Stimulated activated CD8-positive, alpha-beta memory T cell treated with anti-CD3 and anti-CD28 coated beads, Interleukin-4, amount 100 ng/mL, for 48 hours (primary cell): ENCODE measurements at places on chromosomes 4 and X.

GRCh38 chr4:145709843-145710242 is 29.9 kb downstream of the C4orf51 start:
- peak; percentile 51 for DNase-seq

GRCh38 chrX:45623266-45623665 is 422.6 kb upstream of the DIPK2B start:
- DNase-seq, result no peak

- peak; percentile 50 for DNase-seq
Measured at GRCh38 chr4:26020083-26020668, 106.2 kb downstream of the SMIM20 start.

DNA sequence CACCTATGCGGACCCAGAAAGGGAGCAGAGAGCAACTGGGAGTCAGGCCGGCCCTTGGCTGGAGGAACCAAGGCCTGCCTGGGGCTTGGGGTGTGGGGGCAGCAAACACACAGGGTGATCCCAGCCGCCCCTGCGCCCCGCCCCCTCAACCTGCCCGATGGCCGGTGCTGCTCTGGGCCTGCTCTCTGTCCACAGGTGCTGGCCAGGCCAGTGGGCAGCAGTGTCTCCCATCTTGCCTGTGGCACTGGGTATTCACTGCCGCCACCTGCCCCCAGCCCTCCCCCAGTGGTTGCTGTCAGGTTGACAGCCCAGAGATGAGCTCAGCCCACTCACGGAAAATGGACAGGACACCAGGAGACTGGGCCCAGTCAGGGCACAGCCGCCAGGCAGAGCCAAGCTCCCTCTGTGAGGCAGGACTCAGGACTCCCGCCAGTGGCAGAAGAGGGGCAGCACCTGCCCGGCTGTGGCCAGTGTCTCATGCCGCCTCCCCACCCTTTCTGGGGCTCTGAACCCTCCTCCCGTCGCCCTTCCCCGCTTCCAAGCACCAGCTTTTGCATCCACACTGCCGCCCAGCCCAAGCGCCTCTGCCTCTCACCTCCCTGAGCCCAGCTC is 4.7 kb downstream of the NKX1-1 start:
- DNase-seq, result no peak

DNA sequence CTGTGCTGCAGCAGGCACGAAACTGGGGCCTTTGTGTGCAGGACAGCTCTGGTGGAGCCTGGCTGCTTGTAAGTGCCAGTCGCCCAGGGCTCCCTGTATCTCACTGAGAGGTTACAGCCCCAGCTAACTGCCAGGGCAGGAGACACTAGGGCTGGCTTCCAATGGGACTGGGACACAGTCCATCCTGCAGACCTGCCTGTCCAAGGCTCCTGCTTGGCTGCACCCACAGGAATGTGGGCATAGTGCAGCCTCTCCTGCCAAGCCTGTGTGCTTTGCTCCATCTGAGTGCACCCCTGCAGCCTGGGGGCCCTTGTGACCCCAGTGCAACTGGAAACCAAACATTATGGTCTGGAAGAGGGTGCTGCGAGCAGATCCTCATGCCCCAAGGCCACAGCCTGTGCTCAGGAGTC is 144.0 kb downstream of the ADAM29 start:
- DNase-seq, result no peak

- DNase-seq, result peak; percentile 59
Measured at GRCh38 chr4:153651587-153651986, 32.5 kb upstream of the TLR2 start.

GRCh38 chr4:102525097-102525496 is 23.9 kb downstream of the NFKB1 start:
- no peak for DNase-seq

- no peak for DNase-seq
Measured at GRCh38 chrX:56932106-56932505, 63.2 kb downstream of the SPIN3 start.

DNA sequence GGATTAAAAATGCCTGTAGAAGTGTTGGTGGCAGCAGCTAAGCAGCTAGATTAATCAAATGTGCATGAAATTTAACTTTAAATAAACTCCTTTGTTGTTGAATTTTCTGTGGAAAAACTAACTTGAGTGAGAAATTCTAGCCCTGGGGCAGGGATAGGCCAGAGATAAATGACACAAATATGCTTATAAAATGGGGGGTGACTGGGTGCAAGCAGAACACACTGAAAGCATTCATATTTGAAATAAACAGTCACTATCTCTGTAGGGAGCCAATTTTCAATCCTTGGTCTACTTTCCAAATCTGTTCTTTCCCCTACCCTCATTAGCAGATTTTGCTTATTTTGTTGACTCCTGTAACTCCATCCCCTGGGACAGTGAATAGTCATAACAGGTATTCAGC is 47.9 kb downstream of the RBPJ start:
- no peak for DNase-seq

GRCh38 chr4:74367656-74368290 is 2.8 kb downstream of the EREG start:
- DNase-seq, result no peak

DNA sequence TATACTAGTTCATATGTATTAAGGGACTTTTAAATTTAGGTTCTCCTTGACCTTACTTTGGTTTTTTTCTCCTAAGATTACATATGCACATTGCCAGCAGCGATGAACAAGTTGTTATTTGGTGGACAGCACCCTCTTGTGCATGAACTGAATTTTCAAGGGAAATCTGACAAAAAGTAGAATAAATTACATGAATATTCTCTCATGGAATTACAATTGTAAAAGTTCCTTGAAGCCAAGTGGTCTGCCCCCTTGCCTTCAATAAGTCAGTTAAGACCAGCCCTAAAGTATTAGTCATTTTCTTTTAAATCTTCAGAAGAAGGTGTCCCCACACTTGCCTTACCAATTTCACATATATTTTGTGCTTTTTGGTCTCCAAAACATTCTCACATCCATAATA is 30.7 kb upstream of the SMARCA5 start:
- DNase-seq, result no peak

GRCh38 chr4:173536808-173537429 is 6.9 kb upstream of the HAND2 start:
- no peak for DNase-seq

DNA sequence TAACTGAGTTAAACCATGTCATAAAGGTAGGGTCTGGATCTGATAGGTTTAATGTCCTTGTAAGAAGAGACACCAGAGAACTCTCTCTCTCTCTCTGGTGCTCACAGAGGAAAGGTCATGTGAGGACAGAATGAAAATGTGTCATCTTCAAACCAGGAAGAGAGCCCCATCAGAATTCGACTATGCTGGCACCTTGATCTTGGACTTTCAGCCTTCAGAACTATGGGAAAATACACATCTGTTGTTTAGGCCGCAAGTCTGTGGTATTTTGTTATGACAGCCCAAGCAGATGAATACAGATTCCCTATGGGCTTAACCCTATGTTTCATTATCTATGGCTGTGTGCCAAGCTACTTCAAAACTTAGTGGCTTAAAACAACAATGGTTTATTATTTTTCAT is 105.5 kb upstream of the DDIT4L start:
- no peak for DNase-seq

DNA sequence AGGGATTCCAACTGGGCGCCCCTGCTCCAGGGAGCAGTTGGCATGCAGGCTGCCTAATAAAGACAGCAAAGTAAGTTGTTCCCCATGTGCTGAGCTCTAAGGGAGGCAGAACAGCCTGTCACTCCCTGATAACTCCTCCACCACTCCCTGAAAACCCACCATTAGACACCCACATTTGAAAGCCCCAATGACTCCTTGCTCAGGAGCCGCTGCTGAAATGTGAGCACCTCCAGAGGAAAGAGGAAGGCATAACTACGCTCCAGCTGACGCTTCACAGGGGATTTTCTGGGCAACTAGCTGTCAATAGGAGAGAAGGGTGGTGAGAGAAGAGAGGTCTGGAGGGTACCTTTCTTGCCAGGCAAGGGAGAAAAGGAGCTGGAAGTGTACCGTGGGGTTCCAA is 62.5 kb downstream of the NPY1R start:
- no peak for DNase-seq

- no peak for DNase-seq
Measured at GRCh38 chrX:20529301-20529700, 262.6 kb upstream of the RPS6KA3 start.

GRCh38 chr4:169139021-169139420 is 129.0 kb upstream of the CBR4 start:
- DNase-seq, result no peak

DNA sequence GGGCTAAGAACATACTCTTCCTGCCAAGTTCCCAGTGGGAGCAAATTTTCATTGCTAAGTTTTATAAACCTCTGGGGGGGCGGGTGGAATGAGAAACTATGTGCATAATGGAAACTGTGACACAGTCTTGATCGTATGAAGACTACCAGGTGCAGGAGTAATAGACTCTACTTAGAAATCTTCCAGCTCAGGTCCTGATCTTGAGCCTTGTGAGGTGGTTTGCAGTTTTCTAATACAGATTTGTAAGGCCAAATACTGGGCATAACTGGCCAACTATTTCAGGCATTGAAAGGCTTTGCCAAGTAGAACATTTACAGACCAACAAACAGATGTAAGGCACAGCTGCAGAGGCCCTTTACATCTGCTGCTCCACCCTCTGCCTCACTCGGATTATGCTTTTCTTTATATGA is 89.7 kb upstream of the CBR4 start:
- no peak for DNase-seq

- no peak for DNase-seq
Measured at GRCh38 chrX:3545901-3546300, 167.5 kb downstream of the PRKX start.

- no peak for DNase-seq
Measured at GRCh38 chr4:45550766-45551366, 573.0 kb downstream of the GABRG1 start.

GRCh38 chrX:145865082-145865481 is 47.5 kb downstream of the SLITRK2 start:
- DNase-seq, result no peak

GRCh38 chr4:16457944-16458343 is 231.7 kb upstream of the TAPT1 start:
- no peak for DNase-seq

DNA sequence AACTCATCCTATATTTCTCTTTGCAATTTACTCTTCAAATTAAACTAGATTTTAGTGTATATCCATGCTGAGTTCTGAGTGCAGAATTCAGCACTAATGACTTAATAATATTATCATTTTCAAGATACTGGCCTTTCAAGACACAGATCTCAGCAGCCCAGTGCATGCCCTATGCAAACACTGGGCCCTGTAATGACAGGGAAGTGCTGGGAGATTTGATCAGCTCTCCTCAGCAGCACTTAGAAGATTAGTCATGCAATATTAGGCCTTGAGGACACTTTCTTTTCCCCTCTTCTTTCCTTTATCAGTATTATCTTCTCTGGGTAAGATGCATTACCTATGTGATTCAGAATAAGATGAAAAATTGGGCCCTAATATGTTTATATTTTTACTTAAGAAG is 207.1 kb downstream of the PPP3CA start:
- DNase-seq, result no peak

- DNase-seq, result no peak
Measured at GRCh38 chr4:1060121-1060520, 48.7 kb downstream of the FGFRL1 start.

DNA sequence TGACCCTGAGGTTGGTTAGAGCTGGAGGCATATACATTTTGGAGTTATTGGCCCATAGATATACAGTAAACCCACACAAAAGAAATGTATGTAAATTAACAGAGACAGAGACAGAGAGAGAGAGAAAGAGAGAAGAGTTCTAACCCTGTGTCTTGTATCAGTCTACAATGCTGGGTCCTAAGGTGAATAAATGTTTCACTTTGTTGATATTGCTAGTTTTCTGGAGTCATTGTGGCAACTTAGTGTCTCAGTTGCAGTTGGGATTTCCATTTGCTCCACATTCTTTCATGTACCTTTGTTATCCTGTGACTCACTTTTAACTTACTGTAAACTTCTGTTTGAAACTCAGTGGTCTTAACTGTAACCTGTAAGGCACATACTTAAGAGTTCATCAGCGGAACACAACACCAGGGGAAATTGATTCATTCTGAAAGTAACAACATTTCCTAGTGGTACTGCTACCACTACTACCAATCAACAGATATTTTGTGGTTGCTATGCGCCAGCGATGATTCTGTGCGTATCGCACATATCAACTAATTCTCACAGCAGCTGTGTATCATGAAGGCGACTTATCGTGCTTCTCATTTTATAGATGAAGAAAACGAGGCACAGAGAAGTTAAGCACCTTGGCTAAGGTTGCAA is 38.5 kb upstream of the ETDA start:
- peak; percentile 41 for DNase-seq

GRCh38 chr4:76654791-76655190 is 219.8 kb downstream of the SHROOM3 start:
- DNase-seq, result no peak

DNA sequence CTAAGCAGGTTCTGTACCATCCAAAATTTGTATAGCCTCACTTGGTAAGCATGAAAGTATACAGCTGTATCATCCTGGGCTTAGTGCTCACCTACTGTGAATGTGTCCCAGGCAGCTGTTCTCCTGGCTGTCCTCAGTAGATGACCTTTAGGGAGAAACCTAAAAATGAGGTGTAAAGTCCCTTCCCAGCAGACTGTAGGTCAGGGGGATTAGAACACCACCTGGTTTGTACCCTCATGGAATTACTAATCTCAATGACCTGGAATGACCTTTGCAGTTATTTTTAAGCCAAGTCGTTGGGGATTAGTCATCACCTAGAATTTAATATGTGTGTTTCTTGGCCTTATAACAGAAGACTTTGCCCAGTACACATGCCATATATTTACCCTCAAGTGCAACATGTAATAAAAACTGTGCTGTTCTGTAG is 39.1 kb upstream of the MBTPS2 start:
- no peak for DNase-seq

DNA sequence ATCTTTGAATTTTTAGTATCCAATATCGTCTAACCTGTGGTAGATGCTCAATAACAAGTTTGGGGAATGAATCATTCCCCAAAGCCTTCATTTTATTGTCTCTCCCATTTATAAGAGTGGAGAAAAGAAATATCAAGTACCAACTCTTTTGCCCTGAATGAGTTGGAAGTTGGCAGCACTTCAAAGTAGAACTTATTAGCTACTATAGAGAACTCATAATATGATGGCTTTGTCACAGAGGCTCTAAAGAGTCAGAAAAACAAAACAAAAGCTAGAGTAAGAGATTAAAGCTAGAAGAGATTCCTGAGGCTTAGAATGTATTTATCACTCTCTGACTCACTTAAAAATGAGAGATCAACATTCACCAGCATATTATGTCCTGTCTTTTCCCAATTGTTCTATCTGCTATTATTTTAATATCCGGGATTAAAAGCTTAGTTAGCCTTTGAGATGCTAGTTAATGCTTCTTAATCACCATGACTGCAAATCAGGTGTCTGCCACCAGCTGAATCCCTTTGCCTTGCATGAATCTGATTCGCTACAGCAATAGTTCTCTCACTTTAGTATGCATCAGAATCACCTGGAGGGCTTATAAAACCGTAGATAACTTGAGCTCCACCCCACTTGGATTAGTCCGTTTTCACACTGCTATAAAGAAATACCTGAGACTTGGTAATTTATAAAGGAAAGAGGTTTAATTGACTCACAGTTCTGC is 77.9 kb downstream of the PALLD start:
- DNase-seq, result no peak

DNA sequence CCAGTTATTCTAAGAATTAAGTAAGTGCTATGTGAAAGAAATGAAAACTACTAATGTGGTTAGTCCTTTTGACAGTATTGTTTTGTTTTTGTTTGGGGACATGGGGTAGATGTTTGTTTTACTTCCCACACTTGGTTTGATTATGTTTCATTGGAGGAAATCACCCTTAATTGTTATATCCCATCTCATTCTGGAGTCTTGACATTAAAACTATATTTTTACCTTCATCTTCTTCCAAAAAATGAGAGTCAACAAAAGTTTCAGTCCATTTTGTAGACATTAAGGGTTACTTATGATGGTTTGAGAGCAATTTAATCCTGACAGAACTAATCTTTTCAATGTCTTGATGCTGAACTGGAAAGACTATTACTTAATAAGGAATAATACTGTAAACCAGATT is 108.7 kb downstream of the GPC3 start:
- no peak for DNase-seq
